ENCODE measurements at places on chromosomes 11 and 22.

DNA sequence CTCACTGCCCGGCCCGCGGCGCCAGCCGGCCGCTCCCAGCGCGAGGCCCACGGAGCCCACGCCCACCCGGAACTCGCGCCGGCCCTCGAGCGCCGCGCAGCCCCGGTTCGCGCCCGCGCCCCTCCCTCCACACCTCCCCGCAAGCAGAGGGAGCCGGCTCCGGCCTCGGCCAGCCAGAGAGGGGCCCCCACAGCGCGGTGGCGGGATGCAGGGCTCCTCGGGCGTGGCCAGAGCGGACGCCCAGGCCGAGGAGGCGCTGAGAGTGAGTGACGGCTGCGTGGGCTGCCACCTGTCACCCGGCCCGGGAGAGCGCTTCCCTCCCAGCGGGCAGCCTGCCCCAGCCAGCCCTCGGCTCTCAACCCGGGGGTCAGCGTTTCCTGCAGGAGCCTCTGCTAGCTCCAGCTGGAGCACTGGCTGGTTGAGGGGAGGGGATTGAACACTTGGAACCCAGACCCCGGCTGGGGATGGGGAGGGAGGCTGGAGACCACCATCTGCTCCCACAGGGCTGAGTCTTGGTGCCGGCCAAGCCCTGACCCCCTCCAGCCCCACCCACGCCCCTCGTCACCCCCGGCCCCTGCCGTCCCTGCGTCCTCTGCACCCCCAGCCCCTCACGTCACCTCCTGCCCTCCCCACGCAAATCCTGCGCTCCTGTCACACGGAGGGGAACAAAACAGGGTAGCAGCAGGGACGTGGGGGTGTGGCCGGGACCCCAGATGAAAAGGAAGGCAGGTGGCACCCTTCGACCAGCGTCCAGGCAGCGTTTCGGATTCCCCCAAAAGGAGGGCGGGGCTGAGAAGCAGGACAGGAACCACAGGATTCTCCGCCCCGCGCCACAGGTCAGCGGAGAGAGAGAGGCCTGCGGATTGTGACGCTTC lies 157.0 kb downstream of the BRD1 start:
- DNase-seq = peak; percentile 12

- no peak for DNase-seq
Observed at GRCh38 chr22:41576877-41577276, 12.8 kb downstream of the PMM1 start.

GRCh38 chr11:76185931-76186401 lies 20.3 kb downstream of the WNT11 start:
- DNase-seq = no peak

- DNase-seq = no peak
Observed at GRCh38 chr11:9858218-9858617, 194.3 kb downstream of the SWAP70 start.

DNA sequence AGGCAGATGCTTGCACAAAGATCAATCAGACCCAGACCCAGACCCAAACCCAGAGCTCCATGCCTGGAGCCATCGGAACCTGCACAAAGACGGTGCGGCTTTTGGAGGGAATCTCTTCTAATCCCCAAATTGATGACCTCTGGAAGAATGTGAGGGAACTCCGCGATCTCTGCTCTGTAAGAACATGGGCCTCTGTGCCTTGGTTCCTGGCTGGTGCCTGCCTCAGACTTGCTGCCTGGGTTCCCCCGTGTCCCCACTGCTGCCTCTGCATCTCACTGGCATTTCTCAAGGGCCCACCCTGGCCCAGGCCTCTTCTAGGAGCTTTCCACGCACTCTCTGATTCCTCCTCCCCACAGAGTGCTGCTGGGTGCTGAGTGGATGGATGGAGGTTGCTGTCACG lies 1044.4 kb downstream of the TBC1D22A start:
- no peak for DNase-seq

- no peak for DNase-seq
Observed at GRCh38 chr11:21205205-21205604, 535.8 kb downstream of the NELL1 start.

- DNase-seq = no peak
Observed at GRCh38 chr11:126343051-126343450, 12.4 kb upstream of the ST3GAL4 start.

GRCh38 chr11:112526699-112527416 lies 266.2 kb upstream of the PLET1 start:
- DNase-seq = no peak

GRCh38 chr11:26248661-26249060 lies 83.3 kb upstream of the ANO3 start:
- DNase-seq = no peak

GRCh38 chr22:49792107-49792506 lies 35.6 kb downstream of the BRD1 start:
- no peak for DNase-seq

DNA sequence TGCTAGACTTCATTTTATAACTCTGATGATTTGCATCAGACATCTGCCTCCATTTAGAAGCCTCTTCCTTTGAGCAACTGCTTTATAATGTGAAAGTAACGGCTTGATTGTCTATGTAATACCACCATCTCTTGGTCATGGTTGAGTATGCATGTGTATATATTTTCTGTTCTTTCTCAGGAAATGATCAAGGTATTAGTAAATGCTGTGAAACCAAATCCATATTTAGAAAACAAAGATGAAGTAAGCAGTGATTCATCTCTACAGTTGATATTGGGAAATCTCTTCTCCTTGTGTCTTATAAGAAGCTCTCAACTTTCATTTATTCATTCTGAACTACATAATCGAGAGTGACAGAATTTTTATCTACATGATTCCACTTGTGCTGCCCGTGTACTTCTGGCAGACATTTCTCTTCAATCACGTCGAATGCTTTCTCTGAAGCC lies 104.6 kb upstream of the ANO3 start:
- no peak for DNase-seq

DNA sequence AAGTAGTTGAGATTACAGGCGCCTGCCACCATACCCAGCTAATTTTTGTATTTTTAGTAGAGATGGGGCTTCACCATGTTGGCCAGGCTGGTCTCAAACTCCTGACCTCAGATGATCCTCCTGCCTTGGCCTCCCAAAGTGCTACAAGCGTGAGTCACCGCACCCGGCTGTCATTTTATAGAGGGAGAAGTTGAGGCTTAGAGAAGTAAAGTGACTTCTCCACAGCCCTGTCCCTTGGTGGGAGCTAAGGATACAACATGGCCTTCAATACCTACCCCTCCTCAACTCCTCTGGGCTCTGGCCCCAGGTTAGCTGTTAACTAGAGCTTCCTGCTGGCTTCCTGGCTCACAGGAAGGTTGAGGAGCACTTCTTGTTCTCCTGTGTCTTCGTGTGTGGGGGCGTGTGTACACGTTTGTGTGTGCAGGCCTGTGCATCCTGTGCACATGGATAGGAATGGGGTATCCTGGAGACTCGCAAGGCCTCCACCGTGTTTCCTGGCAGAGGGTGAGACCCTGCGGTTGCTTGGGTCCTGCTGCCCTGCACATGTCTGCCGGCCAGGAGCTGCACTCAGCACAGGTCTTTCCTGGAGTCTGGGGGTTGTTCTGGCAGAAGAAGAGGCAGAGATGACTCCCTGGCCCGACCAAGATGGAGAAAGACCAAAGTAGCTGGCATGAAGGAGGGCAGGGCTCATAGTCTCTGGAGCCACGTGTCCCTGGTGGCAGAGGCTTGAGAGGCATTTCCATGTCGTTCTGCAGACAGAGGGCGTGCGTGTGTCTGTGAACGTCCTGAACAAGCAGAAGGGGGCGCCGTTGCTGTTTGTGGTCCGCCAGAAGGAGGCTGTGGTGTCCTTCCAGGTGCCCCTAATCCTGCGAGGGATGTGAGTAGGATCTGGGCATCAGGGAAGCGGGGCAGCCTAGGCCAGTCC lies 2.4 kb downstream of the SIDT2 start:
- no peak for DNase-seq

- DNase-seq = no peak
Observed at GRCh38 chr11:1202154-1202775, 20.6 kb upstream of the MUC5B start.

DNA sequence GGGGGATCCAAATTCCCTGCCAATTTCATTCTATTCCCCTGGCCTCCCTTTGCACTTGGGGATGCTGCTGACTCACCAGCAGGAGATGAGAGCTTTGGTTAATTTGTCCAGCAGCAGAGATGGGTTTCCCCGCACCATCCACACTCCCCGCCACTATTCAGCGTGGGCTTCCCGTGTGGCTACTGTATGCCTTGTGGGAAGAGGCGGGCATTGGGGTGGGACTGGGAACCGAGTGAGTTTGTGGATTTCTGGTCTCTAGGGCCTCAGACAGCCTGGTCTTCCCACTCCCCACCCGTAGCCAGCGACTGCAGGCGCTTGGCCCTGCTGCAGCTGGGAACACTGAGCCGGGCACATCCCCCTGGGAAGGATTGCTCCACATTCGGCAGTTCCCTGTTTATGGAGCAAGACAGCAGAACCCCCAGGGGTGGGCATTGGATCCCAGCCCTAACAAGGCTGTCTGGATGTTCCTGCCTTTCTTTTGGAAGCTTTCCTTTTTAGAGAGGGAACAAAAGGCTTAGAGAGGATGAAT lies 23.4 kb downstream of the KIAA1671 start:
- no peak for DNase-seq

DNA sequence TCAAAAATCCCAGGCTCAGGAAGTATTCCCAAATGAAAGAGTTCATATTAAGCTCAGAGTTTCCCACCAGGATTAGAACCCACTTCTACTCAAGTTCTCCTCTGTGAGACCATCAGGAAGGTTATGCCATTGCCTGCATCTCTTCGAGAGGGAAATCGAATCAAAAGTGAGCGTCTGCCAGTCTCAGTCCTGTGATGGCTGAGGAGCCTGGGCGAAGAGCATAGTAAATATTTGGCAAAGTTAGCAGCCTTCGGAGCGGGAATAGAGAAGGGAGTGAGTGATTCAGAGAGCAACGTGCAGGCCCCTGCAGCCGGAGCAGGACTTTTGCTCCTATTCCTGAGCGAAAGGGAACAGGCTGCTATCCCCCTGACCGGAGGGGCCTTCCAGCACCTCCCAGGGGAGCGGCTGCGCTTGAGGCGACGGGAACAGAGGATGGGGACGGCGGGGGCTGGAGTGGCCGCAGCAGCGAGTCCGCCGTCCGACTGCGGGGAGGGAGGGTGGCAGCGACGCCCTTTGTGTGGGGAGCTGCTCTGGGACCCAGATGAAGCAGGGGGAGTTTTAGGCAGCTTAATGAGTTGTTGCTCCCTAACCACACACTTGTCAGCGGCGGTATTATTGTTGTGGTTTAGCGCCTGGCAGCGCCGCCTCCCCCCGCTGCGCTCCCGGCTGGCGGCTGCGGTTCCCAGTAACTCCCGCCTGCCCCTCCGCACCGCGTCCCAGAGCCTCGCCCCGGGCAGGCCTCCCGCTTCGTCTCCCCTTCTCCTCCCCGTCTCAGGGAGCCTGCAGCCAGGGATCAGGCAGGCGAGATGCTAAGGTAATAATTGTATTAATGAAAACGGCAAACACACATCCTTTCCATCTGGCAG lies 21.7 kb upstream of the NRGN start:
- DNase-seq = no peak

- no peak for DNase-seq
Observed at GRCh38 chr11:33474866-33475265, 217.7 kb downstream of the HIPK3 start.

GRCh38 chr22:17898375-17898774 lies 124.1 kb upstream of the BID start:
- no peak for DNase-seq

DNA sequence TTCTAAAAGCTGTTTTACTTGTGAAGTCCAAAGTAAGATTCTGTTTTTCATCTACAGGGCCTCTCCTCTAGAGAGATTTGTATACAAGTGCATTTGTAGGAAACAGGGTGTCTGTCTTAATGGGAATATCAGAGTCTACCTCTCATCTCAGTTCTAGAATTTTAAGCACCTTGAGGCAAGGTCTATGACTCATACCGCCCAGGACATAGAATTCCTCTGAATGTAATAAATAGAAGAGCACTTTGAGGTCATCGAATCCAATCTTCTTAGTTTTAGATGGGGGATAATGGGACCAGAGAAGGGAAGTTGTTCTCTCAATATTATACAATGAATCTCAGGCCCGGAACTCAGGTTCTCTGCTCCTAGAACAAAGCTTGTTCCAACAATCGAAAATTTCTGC lies 101.8 kb upstream of the TIMP3 start:
- DNase-seq = no peak

- DNase-seq = no peak
Observed at GRCh38 chr11:120061036-120061760, 76.7 kb downstream of the TRIM29 start.

DNA sequence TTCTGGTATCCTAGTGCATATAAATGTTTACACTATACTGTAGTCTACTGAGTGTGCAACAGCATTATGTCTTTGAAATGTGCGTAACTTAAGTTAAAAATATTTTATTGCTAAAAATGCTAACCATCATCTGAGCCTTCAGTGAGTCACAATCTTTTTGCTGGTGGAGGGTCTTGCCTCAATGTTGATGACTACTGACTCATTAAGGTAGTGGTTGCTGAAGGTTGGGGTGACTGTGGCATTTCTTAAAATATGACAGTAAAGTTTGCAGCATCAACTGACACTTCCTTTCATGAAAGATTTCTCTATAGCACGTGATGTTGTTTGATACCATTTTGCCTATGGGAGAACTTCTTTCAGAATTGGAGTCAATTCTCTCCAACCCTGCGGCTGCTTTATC lies 8.5 kb upstream of the CREBZF start:
- no peak for DNase-seq

DNA sequence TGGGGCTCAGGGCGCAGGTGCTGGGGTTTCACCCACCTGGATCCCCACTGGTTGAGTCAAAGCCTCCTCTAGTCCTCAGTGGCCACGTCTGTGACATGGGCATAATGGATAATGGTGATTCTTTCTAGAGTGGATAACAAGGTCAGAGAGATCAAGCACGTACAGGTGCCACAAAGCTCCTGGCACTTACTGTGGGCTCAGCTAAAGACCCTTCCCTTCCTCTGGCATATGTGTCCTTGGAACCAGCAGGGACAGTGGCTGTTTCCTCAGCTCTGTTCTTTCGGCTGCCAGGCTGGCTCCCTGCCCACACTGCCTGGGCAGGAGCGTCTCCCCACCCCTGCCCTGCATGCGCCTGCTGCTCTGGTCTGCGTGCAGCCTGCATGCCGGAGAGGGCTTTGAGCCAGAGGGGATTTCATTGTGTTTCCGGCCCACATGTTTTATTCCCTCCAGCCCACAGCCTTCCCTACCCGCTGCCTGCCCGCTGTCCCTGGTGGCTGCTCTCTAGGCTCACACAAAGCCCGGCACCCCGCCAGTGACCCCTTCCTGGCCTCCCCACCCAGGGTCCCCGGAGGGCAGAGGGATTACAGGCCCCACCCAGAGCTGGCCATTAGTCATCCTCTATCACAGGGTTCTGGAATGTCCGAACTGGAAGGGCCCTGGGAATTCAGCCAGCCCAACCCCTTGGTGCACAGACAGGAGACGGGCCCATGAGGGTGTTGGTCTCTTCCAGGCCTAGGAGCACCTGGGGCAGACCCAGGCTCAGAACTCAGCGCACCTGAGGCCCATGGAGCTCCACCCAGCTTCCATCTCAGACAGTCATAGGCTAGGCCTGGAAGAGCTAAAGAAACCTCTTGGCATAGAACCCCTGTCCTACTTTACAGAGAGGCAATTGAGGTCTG lies 55.3 kb upstream of the GCAT start:
- no peak for DNase-seq

- DNase-seq = no peak
Observed at GRCh38 chr11:62725646-62726045, 1.6 kb downstream of the HNRNPUL2 start.

All from NCI-H748 treated with DMSO at 0.1 percent for 48 hours (cell line).